ENCODE measurements at places on chromosomes 2 and 18. TPM values are rescaled to one million over a fixed set of nuclear protein-coding genes. Genes with fewer than 3 reads are reported as not detected.

- no peak for DNase-seq
Observed at GRCh38 chr18:28458751-28459150, 281.8 kb upstream of the CDH2 start.

GRCh38 chr2:8469709-8470493 is 212.0 kb upstream of the ID2 start:
- no peak for DNase-seq

DNA sequence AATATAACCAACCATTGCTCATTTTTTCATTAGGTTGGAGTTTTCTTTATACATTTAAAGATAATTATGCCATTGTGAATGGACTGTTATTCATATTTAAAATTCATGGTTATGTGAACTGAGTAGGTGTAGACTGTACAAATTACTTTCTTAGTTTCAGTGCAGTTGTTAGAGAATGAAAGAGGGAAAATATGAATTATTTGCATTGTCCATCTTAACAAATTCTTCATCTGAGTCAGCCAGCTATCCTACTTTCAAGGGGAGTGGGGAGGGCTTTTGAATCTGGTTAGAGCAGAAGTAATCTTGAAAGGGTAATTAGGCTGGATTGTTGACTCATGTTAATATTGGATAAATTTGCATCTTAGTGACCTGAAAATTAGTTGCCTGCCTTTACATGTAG is 212.0 kb downstream of the MCFD2 start:
- DNase-seq: no peak

- no peak for DNase-seq
Observed at GRCh38 chr18:4125224-4125623, 329.9 kb downstream of the DLGAP1 start.

DNA sequence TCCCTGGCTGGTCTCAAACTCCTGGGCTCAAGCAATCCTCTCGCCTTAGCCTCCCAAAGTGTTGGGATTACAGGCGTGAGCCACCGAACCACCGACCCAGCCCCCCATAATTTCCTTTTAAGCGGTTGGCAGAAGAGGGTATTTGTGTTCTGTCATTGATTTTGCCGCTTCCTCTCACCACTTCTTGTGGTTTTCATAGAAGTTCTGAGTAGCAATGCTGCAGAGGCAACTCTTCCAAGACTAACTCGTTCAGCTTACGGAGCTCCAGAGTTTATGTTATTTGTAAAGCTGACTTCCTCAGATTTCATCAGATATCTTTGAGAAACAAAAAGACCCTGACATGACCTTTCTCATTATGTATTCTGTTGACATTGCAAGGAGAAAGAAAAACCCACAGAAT is 261.4 kb upstream of the KCNJ3 start:
- DNase-seq: no peak

Gene REEP1
- 0.48 TPM for total RNA-seq

- no peak for DNase-seq
Observed at GRCh38 chr2:212737392-212738172, 199.0 kb upstream of the ERBB4 start.

DNA sequence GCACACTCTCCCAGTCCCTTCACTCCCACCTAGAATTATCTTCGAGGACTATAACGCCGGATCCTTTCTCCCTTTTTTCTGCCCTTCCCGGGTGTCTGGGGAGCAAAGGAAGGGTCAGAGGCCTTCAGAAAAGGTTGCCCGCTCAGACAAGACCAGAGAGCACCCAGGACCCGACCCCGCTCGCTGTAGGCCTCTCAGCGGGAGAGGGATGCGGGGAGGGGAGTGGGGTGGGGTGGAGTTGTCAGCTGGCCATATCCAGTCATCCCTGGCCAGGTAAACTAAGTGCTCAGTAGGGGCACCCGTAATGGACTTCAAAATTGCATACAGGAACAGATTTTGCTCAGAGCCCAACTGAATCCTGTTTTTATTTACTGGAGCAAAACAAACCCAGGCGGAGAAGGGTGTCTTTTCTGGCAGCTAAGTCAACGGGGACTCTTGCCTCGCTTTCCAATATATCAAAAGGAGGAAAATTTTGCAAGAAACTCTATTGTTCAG is 65.0 kb downstream of the NOL4 start:
- no peak for DNase-seq

DNA sequence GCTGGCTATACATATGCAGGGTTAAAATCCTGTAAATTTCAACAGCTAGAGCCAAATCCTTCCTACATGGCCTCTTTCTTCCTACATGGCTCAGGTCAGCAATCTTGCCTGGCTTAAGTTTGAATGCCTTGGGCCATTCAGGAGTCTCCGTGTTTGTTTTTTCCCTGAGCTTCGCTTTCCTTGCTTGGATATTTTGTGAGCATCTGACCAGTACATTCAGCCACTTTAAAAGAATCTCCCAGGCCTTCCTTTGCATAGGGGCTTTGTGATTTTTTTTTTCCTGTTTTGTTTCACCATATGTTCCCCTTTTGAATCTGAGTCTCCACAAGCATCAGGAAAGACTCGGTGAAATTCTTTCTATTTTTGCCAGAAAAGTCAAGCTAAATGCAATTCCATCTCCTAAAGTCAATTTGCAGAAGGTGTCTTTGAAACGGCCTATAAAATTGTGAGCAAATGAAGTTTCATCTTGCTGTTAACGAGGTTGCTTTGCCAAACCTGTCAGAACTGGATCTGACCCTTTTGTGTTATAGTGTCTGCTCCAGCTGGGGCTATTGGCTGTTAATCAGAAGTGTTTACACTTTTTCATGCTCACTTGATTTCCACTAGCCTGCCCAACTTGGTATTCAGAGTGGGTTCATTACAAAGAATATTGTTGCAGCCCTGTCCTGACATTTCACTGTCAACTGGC is 256.9 kb downstream of the DCC start:
- DNase-seq: no peak
